ENCODE measurements at places on chromosomes 16 and 17. TPM values are rescaled to one million over a fixed set of nuclear protein-coding genes. Genes with fewer than 3 reads are reported as not detected.

CD300C gene
- not detected for total RNA-seq

MYH1 gene
- total RNA-seq, result not detected

- H3K27ac ChIP-seq, result no peak overlapping the region
- peaks cover 3% of the 10 kb centered on the region for H3K36me3 ChIP-seq
These were observed 8.6 kb downstream of the DOK4 start for GRCh38 chr16:57477531-57478202.

GRCh38 chr17:19744922-19745757 lies 3.0 kb downstream of the ALDH3A1 start:
- H3K27ac ChIP-seq, result no peak overlapping the region
- no peaks in the 10 kb centered on the region for H3K27me3 ChIP-seq
- no peaks in the 10 kb centered on the region for H3K36me3 ChIP-seq
- H3K4me3 ChIP-seq, result peak overlapping the region; percentile 38
- peak; percentile 84 for DNase-seq

GRCh38 chr17:10837921-10838320 lies at the start of gene PIRT:
PIRT (minus strand) TSS chr17:10838087; CDS start chr17:10825645, 12,442 bp downstream.
- DNase-seq, result no peak
- H3K4me3 ChIP-seq, result no peak within 1 kb of the TSS
- H3K36me3 ChIP-seq, result no peaks in the 10 kb centered on the region
- no peak within 1 kb of the TSS for H3K27ac ChIP-seq

DNA sequence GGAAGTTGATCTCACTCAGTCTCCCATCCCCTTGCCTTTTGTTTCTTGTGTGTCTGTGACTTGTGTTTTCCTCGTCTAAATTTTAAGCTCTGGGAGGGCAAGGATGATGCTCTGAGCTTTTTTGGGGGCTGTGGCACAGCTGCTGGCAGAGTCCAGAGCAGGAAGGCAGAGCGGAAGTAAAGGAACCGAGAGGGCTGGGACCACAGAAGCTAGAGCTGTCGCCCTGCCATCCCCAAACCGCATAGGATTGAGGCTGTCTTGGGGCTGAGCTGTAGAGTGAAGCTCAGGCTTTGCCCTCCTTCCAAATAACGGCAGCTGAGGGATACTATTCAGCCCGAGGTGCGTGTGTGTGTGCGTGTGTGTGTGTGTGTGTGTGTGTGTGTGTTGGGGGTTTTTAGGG lies 3.8 kb upstream of the DNAH2 start:
- H3K4me3 ChIP-seq, result no peak overlapping the region
- peaks cover 3% of the 10 kb centered on the region for H3K4me1 ChIP-seq
- no peak overlapping the region for H3K27ac ChIP-seq
- no peak for DNase-seq
